NCI-H1436 treated with DMSO at 0.1 percent for 48 hours (cell line): ENCODE measurements at places on chromosomes 2 and 18.

DNA sequence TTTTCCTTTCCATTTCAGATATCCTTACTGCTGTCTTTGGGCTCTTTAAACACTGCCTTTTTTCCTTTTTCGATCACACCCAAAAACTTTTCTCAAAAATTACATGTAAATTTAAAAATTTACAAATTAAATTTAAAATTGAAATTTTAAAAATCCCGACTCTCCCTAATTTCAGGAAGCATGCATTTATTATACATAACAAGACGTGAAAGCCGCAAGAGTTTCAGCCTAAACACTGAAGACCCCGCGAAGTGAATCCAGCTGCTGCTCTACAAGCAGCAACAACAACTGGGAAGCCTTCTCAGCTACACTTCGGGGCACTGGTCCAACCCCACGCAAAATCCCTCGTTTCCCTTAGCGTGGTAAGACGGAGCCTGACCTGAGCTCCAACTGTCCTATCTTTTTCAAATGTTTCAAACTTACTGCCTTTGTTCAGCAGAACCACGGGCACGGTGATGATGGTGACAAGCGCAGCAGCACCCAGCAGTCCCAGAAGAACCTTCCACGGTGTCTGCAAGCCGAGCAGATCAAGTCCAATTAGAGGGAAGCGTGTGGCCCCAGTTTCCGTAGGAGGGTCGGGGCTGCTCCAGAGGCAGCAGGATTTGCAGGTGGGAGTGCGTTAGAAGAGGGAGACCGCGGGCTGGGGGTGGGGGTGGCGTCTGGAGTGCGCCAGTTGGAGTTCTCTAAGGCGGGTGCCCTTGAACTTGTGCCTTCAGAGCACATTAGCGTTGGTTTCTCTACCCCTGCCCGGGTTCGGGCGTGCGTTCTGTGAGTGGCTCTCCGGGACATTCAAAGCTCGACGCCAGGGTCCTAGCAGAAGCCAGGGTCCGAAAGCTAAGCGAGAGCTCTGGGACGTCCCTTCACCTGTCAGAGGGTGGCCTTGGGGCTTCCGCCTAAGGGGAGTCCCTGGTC, 783 bp downstream of the DPP4 start:
- DNase-seq = no peak

DNA sequence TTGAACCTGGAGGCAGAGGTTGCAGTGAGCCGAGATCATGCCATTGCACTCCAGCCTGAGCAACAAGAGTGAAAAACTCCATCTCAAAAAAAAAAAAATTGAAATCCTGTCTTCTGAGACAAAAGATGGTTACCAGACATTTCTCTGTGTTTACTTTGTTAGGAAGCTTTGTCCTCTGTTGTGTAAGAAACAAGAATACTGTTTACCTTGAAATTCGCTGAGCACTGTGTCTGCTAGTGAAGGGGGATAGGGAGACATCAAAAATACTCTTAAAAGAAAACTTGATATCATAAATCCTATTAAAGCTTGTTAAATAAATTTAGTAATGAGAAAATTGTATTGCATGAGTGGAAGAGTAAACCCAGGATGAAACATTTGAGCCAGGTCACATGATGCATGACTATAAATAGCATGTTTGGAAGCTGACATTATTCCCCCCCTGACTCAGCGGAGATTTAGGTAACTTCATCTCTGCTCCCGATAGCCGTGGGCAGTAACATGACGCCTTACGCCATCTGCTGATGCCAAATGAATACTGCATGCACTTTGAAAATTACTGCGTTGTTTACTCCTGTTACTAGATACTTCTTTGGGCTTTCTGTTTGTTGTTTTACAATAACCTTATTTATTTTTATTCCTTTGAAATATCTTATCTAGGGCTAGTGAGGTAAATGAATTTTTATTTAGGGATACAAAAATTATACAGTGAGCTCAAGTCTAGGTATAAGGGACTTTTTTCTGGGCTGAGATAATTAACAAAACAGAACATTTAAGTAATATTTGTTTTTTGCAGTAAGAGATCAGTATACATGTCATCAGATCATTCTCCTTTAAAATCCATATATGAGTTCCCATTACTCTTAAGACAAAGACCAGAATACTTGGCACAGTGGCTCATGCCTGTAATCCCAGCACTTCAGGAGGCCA, 134.9 kb downstream of the MAP3K20 start:
- peak; percentile 77 for DNase-seq

- no peak for DNase-seq
Measured at GRCh38 chr18:44853430-44853829, 172.7 kb downstream of the SETBP1 start.

- DNase-seq = no peak
Measured at GRCh38 chr2:33777786-33778185, 178.7 kb upstream of the FAM98A start.

- no peak for DNase-seq
Measured at GRCh38 chr18:62201870-62202269, 14.8 kb downstream of the RELCH start.

DNA sequence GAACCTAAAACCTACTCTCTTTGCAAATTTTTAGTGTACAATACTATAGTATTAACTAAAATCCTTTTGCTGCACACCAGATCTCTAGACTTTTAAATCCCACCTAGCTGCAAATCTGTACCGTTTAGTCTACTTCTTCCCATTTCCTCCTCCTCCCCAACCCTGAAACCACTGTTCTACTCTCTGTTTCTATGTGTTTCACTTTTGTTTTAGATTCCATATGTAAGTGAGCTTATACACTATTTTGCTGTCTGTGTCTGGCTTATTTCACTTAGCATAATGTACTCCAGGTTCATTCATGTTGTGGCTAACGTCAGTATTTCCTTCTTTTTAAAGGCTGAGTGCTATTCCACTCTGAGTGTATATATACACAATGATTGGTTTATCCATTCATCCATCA, 18.4 kb upstream of the DSC2 start:
- no peak for DNase-seq

GRCh38 chr18:58687871-58688308, 16.6 kb downstream of the MALT1 start:
- DNase-seq = no peak

- no peak for DNase-seq
Measured at GRCh38 chr2:36337354-36337753, 18.2 kb upstream of the CRIM1 start.

- DNase-seq = no peak
Measured at GRCh38 chr18:56139372-56139771, 499.0 kb downstream of the TXNL1 start.

DNA sequence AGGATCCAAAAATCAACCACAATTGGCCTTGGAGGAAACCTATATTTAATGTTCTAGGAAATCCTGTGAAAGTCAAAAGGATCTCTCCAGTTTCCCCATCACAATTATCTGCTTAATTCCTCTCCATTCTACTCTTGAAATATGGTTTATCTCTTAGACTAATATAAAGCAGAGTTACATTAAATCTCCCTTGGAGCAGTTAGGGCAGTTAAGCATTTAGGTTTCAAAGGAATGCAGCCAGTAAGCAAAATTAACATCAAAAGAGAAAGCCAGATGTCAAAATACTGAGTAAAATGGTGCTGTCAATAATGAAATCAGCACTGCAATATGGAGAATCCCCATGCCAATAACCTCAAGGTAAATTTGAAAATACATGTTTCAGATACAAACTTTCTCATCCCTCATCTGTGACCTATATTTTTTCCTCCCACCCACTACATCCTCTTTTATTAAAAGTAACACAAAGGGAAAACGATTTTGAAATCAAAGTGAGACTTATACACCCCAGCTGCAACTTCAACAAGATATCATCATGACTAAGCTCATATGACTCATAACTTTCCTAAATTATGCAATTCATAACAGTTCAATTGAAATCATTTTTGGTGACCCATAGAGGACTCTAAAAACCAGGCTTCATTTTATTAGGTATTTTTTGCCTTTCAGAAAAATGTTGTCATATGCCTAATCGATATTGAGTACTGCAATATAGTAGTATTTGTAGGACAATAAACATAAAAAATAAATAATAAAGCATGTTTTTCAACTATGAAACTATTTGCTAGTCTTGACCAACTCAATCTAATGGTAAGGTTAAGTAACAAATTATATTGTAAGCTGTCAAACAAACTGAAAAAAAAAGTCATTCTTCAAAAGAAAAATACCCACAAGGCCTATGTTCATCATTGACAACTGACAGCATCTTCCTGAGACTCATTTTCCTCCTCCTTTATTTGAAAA, 3.1 kb downstream of the ADAM17 start:
- no peak for DNase-seq

GRCh38 chr2:20939931-20940795, 103.7 kb downstream of the APOB start:
- no peak for DNase-seq

DNA sequence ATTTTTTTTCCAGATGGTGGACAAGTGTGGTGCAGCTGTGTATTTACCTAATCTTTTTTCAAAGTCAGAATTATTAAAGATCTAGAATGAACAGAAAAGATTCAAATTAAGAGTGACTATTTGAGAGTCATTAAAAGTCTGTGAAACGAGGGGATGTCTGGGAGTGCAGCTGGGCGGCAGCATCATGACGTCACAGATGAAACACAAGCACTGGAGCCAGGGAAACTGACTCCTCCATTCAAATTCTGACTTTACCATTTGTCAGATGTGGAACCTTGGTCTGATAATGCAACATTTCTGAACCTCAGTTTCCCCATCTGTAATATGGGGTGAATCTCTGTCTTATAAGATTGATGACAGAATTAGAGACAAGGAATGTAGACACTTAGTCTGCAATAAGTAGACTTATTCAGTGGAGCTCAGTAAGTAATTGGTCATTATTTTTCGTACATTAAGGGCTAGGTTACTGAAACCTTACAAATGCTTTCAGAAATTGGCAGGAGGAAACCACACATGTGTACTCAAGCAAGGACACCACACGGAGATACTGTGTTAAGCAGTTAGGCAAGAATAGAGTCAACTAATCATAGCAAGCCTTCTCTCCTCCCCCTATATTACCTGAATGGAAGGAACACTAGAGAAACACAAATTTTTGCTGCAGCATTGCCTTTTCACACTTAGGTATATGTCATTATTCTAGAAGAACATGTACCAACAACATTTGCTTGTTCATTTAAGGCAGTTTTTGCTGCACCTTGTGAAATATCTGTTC, 27.8 kb upstream of the CXXC1 start:
- DNase-seq = no peak

DNA sequence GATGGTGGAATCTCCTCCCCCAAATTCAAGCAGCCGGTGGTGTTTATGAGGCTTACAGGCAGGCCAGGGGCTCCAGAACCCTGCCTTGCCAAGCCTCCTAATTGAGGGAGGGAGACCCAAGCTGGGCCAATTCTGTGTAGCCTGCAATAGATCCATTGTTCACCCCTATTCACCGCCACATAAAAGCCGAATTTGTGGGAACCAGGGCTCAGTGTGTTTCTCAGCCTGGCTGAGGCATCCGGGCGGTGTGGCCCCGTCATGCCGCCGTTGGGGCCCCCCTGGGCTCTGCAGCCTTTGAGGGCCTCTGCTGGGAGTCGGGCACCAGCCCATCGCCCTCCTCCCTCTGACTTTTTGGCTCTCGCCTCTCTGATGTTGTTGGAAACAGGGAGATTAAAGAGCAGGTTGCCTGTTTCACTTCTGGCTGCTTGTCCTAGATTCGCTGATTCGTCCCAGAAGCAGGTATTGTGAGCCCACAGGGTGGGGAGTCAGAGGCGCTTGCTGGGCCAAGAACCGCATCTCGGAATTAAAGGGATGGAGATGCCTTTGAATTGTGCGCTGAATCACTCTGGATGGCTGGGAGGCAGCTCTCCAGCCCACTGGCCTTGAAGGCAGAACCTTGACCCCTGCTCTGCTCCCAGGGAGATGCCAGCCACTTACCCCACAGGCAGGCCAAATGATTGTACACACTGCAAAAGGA, 14.7 kb upstream of the OTOS start:
- DNase-seq = no peak

DNA sequence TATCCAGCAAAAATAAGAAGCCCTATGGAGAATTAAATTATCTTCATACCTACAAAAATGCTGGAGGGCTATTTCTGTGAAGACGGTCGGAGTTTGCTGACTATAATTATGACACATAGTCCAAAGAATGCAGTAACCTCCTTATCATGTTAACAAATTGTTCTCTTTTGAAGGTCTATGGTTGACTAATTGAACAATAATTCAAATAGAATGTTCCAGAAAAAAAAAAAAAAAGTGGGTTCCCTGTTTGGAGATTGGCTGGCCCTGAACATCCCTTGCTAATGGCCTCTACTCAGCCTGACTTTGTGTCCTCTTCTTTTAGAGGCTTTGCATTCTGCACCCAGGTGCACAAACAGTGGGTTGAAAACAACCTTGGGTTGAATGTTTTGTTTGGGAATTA, 82.8 kb upstream of the CCBE1 start:
- no peak for DNase-seq

GRCh38 chr2:112916625-112917247, 5.8 kb downstream of the IL37 start:
- no peak for DNase-seq

DNA sequence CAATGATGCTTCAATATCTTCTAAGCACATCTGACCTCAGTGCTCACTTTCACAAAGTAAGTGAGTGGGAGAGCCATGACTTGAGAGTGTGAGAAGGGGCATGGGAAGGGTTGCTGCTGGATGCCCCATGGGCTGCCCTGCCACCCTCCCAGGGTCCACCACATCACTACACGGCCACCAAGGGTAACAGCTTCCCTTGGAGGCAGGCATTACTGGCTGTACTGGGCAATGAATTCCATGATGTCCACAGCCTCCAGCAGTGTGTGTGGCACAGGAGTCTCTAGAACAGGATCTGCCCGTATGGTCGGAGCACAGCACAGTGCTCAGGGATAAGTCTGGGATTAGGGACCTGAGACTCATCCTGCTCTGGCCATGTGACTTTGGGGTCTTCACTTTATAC, 481.0 kb upstream of the MYT1L start:
- no peak for DNase-seq

GRCh38 chr2:109312902-109313301, 183.9 kb downstream of the SH3RF3 start:
- DNase-seq = no peak

GRCh38 chr18:22223254-22223964, 54.0 kb downstream of the GATA6 start:
- no peak for DNase-seq

DNA sequence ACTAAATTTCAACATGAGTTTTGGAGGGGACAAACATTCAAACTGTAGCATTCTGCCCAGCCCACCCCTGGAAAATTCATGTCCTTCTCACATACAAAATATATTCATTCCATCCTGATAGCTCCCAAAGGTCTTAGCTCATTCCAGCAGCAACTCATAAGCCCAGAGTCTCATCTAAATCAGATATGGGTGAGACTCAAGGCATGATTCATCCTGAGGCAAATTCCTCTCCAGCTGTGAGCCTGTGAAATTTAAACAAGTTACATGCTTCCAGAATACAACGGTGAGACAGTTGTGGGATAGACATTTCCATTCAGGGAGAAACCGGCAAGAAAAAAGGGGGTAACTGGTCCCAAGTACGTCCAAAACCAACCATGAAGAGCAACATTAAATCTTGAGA, 43.5 kb upstream of the FAHD2A start:
- DNase-seq = no peak
